ENCODE measurements at places on chromosomes 2 and 18.

GRCh38 chr2:137724912-137725311, 239.4 kb upstream of the HNMT start:
- DNase-seq, result no peak

DNA sequence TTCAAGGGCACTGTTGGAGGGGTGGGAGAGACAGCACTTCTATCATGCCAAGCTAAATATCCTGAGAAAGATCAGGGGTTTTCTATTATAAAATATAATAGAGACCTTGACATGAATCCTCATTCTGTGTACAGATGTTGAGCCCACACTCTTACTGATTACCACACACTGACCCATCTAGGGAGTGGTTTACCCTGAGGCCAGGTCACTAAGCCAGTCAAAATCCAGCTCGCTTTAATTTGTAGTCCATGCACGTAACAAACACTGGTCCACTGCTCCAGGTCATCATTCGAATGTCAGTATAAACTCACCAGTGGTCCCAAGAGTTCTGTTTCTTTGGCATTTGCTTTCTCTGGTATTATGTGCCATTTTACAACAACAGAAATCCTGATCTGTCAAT, 96.4 kb downstream of the SLC8A1 start:
- no peak for DNase-seq

GRCh38 chr18:72541871-72542332, 2.2 kb downstream of the CBLN2 start:
- DNase-seq, result no peak

GRCh38 chr2:144030791-144031190, 489.1 kb downstream of the ZEB2 start:
- DNase-seq, result no peak

DNA sequence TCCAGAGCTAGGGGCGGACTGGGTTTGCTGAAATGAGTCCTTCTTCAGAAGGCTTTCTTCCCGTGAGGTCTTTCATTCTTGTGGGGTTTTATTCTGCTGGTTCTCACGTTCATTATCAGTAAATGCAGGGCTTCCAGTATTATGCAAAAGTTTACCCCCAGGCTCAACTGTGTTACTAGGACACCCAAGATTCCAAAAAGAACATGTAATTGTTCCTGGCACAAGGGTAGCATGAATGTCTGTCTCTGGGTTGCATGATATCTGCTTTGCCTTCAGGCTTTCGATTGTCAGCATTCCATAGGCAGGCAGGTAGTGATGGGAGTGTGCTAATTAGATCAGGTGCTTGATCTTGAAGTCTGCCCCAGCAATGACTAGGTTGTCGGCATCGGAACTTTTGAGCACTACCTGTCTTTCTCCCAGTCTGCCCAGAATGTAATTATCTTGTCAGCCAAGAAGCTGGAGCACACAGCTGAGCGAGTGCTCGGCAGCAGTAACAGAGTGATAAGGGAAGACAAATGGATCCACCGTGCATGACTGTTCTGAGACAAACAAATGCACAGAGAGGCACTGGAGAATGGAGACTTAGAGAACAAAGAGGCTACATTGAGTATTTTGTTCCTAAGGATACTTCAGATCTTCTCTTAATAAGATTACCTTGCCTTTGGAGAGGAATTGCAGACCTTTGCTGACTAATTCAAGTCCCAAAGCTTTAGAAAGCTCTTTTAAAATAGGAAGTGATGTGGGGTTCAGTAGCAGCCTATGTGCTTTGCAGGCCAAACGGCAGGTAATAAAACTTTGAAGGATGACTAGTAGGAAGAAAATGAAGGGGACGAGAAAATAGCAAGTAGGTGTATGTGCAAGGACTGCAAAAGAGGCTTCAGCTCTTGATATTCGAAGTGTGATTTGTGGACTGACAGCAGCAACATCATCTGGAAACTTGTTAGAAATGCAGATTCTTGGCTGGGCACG, 41.9 kb downstream of the ITGB6 start:
- DNase-seq, result no peak

- no peak for DNase-seq
Observed at GRCh38 chr2:128504246-128505149, 185.8 kb upstream of the HS6ST1 start.
